ENCODE measurements at places on chromosomes 16 and 17. TPM values are rescaled to one million over a fixed set of nuclear protein-coding genes. Genes with fewer than 3 reads are reported as not detected.

Gene SAMD14
- 14.6 TPM for total RNA-seq

Gene GAST
- not detected for total RNA-seq

Gene MAPK8IP3
- total RNA-seq, result 53.3 TPM

Gene SEPTIN12
- not detected for total RNA-seq

Gene SOST
- 0.17 TPM for total RNA-seq

Gene SPATA32
- not detected for total RNA-seq

Gene KRT40
- not detected for total RNA-seq

Gene GDPD3
- total RNA-seq, result 1.2 TPM

Gene CHP2
- total RNA-seq, result 5.9 TPM

Gene PLXDC1
- 10.1 TPM for total RNA-seq
